Lower lobe of right lung (tissue), 2 donors: ENCODE measurements at places on chromosomes 7 and 10. TPM values are rescaled to one million over a fixed set of nuclear protein-coding genes. Genes with fewer than 3 reads are reported as not detected.
A peak's percentile ranks its signal among the peaks of the same experiment; 100 is the strongest.

- DNase-seq, result peak; percentile 49
Measured at GRCh38 chr7:64999165-65000004, 7.1 kb downstream of the ERV3-1 start.

Gene HTRA1
- total RNA-seq, result 45.3 TPM

Gene NPY4R2
- total RNA-seq, result 1.9 TPM

DNA sequence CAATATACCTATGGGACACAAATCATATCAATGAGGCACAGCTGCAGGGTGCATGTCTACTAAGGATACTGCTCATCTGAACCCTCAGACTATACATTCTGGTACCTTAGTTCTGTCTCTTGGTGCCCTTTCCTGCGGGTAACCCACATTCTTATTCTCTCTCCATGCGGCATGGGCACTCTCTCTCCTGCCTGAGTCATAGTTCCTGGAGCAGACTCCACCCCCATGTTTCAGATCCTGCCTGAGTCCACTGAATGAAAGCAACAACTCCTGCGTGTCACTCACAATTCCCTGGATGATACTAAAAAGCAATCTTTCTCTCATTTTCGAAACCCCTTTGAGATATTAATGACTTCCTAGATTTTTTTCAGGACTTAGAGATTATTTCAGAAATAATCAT, 653.1 kb upstream of the C7orf33 start:
- DNase-seq, result no peak

DNA sequence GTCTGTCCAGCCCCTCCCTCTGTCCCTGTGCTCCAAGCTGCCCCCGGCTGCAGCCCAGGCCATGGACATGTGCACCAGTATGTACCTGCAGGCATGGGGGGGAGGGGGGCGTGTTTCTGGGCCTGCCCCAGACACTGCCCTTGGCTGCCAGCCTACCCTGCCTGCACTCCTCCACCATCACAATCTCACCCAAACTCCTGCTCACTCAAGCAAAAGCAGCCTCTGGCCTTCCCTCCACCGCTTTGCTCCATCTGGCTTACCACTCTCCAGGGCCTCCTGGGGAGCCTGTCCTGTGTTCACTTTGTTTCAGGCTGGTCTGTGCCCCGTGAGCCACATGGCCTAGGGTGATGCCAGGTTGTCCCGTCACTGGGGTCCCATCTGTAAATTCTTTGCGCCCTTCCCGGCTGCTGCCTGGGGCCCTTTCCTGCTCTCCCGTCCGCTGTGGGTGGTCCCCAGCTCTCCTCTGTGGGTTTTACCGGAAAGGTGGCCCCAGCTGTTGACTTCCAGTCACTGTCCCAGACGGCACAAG, 33.3 kb upstream of the PPIF start:
- peak; percentile 46 for DNase-seq

Gene SLC13A1
- not detected for total RNA-seq

DNA sequence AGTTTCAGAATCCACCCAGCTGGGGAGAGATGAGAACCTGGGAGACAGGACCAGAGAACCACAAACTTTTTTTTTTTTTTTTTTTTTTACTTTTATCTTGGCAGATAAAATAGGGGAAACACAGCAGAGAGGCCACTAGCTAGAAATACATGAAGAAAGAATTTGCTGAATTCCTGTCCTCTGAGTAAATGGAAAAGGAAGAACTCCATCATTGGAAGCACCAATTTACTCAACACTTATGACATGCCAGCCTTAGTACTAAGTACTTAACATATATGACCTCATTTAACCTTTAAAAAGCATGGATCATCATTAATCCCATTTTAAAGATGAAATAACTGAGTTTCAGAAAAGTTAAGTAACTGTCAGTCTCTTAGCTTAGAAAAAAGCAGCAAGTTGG, 343.0 kb upstream of the NPSR1 start:
- DNase-seq, result no peak

DNA sequence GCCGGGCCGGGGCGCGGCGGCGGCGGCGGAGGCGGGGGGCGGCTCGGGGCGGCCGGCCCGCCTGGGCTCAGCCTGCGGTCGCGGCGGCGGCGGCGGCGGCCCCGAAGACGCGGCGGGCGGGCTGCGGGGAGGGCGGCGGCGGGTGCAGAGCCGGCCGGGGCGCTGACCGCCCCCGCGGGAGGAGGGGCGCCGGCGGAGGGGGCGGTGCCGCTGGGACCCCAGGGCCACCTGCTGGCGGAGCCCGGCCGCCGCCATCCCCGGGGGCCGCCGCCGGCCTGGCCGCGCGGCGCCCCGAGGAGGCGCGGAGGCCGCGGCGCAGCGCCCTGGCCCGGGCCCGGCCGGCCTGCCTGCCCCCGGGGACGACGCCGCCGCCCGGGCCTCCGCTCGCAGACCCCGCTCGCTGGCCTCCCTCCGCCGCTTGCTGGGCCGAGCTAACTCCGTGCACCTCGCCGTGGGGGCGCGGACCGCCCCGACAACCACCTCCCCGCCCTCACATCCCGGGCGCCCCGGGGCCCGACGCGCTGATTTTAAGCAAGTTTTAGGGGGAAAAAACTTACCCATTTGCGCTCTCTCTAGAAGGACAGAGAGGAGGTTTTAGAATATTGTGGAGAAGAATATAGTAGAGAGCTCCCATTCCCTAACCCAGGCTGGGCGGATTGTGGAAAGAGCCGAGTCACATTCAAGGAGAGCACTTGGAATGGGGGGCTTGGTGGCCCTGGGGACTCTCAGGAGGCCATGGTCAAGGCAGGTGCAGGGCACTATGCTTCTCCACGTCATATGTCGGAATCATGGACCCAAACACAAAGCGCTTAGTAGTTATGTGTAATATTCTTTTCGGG, at the start of gene BEND7:
TSS of gene BEND7 (minus strand) at position 140 of the 839 bp plus-strand sequence. CDS start 481 bp downstream, outside the sequence.
- peak; percentile 59 for DNase-seq

- no peak for DNase-seq
Measured at GRCh38 chr10:84194424-84195043, at the start of gene CDHR1. Gene CDHR1 (plus strand): TSS chr10:84194537. CDS start chr10:84194761, 224 bp downstream.

- DNase-seq, result no peak
Measured at GRCh38 chr10:78281627-78282026, 248.0 kb downstream of the RPS24 start.

DNA sequence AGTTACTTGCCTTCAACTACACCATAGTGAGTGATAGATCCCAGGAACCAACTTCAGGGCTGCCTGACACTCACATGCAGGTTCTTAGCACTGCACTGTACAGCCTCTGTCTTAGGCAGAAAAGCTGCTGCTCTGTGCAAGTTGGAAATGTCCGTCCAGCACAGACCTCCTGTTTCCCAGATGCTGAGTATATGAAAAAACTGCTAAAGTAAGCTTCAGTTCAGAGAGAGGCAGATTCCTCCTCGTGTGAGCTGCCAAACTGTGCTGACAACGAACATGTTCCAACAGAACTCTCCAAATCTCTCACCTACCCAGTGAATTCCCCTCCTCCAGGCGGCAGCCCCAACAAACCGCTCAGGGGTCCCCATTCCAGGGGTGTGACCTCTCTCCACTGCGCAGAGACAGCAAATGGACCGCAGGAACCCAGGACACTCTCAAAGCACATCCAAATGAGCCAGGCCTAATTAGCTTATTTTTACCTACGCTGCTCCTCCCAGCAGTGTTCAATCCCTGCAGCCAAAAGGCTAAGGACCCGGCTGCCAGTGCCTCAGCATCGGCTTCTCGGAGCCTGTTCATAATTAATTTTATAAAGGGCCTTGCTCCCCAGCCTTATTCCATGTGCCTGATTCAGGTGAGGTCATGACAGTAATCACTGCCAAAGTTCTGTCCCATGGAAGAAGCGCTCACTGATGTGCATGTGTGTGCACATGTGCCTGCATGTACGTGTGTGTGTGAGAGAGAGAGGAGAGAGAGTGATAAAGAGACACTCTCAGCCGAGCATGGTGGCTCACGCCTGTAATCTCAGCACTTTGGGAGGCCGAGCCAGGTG, 159.5 kb upstream of the AUTS2 start:
- DNase-seq, result no peak

DNA sequence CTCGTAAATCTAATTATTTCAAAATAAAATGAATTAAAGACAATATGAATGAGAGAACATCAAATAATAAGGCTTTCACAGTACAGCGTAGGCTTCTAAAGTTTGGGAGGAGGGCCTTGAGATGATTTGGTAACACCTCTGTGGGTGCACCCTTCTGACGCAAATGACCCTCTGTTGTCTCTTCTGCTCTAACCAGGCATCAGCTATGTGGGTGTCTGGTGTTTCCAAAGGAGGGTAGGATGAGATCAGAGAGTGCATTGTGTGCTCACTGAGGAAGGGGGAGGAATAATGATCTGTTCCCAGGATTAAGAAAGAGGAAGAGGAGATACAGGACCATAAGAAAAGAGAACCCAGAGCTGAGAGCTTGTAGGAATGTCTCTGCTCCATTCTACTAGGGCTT, 420.4 kb downstream of the SDK1 start:
- no peak for DNase-seq

DNA sequence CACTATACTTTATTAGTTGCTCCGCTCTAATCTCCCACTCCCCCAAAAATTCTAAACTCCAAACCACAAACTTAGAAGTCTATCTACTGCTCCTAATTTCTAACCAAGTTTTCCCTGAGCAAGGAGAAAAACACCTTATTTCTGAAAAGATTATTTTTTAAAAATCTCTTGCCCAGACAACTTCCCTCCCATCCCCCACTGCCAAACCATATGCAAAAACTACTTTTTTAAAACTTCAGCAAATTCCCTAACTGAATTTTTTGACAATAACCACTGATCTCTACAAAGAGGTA, 1.9 kb downstream of the UBE2H start:
- no peak for DNase-seq

Gene LRRC4
- total RNA-seq, result 12.8 TPM

- DNase-seq, result no peak
Measured at GRCh38 chr10:70668454-70668970, 3.8 kb upstream of the ADAMTS14 start.

DNA sequence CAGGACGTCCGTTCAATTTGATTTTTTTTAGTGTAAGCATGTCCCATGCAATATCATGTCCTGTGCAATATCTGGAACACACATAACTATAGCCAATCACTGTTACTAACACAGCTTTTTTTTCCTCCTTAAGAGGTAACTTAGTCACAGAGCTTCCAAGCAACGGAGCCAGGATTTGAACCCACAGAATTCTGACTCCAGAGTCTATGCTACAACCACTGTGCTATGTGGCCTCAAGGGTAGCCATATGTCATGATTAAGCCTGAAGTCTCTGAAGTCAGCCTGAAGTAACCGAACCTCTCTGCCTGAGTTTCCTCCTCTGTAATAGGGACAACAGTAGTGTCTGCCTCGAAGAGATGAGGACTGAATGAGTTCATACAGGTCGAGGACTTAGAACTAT, 42.2 kb upstream of the TCF7L2 start:
- no peak for DNase-seq

DNA sequence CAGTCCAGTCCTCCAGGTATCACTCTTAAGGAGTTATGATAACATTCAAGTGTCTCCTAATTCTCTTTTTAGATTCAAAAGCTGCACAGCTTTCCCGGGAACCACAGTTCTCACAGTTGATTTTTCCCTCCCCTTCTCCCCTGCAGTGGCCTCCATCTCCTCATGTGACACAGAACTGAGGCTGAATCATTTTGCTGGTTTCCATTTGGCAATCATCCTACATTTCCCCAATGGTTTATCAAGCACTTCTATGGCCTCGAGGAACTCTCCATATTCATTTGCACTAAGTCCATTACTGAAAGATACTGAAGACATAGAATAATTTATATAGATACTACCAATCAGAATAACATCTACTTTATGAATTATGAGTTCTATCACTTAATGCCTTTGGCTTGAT, 484.9 kb downstream of the GPAM start:
- no peak for DNase-seq

DNA sequence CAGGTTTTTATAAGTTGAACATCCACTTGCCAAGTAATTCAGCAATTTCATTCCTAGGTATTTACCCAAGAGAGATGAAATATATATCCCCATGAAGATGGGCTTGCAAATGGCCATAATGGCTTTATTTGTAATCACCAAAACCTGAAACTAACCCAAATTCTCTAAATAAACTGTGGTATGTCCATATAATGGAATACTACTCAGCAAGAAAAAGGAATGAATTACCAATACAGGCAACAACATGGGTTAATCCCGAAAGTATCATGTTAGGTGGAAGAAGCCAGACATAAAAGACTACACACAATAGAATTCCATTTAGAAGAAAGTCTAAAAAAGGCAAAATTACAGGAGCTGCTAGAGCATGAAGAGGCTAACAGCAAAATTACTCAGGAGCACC, 101.4 kb upstream of the PPP2R2D start:
- DNase-seq, result no peak

GRCh38 chr7:26202019-26202990, 760 bp downstream of the CBX3 start:
- DNase-seq, result peak; percentile 70

Gene FOXP2
- 10.1 TPM for total RNA-seq

Gene TAS2R41
- not detected for total RNA-seq

DNA sequence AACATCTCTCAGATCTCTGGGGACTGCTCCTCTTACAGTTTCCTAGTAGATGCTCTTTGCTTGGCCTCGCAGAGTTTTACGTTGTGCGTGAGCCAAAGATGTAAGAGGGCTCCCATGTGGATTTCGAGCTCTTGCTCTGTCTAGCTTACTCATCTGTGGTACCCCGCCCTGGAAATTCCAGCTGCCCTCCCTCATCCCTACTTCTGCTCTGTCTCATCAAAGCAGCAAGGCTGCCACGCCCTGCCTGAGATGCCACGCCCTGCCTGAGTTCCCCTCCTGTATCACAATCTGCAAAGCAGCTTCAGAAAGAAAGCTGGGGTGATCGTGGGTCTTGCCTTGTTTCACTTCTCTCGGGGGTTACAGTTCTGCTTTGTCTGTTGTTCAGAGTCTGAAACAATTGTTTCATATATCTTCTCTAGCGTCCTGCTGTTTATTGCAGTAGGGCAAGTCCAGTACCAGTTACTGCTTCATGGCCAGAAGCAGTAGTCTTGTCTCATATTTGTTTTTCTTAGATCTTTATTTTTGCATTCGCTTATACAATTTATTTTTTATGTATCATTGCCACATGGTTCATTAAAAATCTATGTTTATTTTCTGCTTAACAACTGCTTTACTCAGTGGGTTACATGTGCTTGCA, 36.1 kb upstream of the CCNY start:
- peak; percentile 49 for DNase-seq

- no peak for DNase-seq
Measured at GRCh38 chr10:4532467-4532866, 293.5 kb upstream of the AKR1E2 start.

GRCh38 chr7:105261689-105262088, 127.0 kb downstream of the SRPK2 start:
- no peak for DNase-seq

DNA sequence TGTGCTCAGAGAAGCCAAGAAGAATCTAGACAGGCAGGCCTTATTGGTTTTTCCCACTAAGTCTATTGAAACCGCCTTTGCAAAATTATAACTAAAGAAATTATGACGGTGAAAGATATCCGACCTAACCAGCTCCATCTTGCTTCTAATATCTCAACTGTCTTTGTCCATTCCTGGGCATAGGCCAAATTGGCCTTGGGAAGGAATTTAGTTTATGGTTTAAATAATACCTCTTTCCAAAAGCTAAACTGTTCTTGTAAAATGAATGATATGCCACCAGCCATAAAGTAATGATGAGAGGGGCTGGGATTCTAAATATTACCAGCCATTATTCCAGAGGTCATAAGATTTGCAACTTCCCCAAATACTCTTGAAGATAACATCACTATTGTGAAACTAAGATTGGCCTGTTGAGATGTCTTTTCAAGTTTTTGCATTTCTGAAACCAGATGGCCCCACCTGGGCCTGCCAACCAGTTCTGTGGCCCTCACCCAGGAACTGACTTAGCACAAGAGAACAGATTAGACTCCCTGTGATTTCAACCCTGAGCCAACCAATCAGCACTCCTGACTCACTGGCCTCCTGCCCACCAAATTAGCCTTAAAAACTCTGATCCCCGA, 41.2 kb upstream of the SLC35G1 start:
- DNase-seq, result no peak

Gene CDC14C
- not detected for total RNA-seq

- DNase-seq, result no peak
Measured at GRCh38 chr10:682931-683447, 6.5 kb downstream of the DIP2C start.
